ENCODE measurements at places on chromosomes 2 and 18.

GRCh38 chr18:5058768-5059695 lies 138.0 kb downstream of the AKAIN1 start:
- DNase-seq: no peak

DNA sequence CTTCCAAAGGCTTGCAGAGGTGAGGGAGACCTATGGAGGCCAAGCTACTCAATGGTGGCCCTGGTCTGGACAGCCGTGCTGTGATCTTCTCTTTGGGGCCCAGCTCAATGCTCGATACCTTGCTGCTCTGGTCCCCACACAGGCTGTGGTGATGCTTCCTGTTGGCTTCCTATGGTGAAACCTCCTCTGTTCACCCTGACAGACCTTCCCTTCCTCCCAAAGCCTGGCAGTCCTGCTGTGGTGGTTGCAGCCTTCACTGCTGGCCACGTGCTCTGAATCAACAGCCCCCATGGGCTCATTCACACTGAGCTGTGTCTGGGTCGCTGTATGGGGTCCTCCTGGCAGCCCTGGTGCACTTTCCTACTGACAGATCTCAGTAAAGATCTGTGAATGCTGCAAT lies 31.0 kb upstream of the GALR1 start:
- DNase-seq: no peak

DNA sequence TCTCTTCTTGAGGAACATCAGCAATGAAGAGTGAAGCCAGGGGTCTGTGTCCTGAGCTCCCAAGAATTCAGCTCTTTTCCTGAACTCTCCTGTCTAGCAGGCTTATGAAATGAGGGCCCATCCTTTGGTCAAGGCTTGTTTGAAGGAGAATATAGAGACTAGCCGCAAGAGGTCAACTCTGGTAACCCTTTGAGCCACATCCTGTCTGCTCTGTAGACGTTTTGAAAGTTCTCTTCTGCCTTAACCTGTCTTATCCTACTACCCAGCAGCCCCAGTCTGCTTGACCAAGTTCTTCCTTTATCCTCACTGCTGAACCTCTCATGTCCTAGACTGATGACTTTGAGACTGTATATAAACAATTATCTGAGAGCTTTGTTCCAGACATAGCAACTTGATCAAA lies 5.4 kb downstream of the SEMA4F start:
- DNase-seq: no peak

DNA sequence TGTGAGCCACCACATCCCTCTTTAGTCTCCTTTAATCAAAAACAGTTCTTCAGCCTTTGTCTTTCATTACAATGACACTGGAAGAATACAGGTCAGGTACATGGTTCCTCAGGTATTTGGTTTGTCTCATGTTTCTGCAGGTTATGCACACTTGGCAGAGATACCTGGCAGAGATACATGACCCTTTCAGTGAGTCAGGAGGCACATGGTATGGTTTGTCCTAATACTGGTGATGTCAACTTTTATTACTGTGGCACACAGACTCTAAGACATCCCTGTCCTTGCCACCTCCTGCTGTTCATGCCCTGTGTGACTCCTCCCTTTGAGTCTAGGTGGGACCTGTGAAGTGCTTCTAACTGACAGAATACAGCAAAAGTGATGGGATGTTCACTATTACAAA lies 58.4 kb downstream of the SPIRE1 start:
- no peak for DNase-seq

- DNase-seq: no peak
Observed at GRCh38 chr18:6751222-6751621, 21.7 kb downstream of the ARHGAP28 start.

DNA sequence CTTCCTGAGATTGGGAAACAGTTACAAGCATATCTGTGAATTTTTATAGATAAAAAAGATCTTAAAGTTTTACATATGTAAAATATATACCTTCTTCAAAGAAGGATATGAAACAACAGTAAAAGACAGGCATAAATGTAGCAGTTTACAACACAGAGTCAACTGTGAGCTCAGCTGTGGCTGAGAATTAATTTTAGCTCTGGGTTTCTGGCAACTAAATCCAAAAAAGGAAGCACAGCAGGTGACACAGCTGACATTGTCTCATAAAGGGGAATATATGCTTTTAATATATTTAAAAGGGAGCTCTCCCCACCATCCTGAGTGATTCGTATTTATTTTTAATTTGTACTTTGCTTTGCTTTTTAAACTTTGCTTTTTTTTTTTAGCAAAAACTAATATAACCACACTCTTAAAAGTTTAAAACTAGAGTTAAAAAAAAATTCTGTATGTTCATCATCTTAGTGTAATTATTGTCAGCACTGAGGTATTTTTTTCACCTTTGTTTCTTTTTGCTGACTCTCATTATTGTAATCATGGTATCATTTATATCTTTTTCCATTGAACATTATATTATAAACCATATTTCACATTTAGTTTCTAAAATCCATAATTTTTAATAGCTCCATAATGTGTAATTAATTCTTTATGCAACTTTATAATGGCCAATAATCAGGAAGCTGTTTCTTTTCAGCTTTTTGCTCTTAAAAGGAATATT lies 6.7 kb downstream of the TUBB6 start:
- DNase-seq: no peak

DNA sequence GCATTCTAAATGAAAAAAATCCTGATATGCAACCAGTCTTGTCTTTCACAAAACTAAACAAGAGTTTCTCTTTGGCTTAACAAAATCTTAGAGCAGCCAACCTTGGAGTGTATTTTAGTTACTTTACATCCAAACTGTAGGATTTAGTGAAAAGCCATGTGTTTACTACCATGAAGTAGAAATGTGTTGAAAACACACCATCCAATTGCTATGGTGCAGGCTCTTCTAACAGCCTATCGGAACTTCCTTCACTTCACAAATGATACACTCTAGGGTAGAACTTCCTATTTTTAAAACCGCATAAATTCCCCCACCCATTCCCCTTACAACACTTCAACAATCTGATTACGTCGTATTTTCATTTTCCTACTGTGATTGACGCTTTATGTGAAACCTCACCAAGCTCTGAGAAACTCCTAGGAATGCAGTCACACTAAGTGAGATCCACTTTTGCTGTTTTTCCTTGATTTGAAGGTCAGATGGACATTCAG lies 74.4 kb upstream of the MAP4K4 start:
- no peak for DNase-seq

GRCh38 chr2:31778153-31778552 lies 197.4 kb upstream of the SRD5A2 start:
- DNase-seq: no peak

DNA sequence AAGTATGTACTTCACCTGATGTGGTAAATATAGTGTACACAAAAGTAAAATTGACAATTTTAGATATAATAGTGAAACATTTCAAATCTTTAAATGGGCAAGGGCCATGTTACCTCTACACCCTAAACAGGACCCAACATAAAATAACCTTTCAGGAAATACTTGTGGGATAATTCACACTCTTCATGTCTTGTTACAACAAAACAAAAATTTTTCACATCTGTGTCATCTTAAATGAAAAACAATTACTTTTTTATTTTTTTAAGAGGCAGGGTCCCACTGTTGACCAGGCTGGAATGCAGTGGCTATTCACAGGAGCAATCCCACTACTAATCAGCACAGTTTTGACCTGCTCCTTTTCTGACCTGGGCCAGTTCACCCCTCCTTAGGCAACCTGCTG lies 42.1 kb downstream of the SRBD1 start:
- no peak for DNase-seq

GRCh38 chr2:180524499-180524898 lies 455.9 kb upstream of the UBE2E3 start:
- DNase-seq: no peak

DNA sequence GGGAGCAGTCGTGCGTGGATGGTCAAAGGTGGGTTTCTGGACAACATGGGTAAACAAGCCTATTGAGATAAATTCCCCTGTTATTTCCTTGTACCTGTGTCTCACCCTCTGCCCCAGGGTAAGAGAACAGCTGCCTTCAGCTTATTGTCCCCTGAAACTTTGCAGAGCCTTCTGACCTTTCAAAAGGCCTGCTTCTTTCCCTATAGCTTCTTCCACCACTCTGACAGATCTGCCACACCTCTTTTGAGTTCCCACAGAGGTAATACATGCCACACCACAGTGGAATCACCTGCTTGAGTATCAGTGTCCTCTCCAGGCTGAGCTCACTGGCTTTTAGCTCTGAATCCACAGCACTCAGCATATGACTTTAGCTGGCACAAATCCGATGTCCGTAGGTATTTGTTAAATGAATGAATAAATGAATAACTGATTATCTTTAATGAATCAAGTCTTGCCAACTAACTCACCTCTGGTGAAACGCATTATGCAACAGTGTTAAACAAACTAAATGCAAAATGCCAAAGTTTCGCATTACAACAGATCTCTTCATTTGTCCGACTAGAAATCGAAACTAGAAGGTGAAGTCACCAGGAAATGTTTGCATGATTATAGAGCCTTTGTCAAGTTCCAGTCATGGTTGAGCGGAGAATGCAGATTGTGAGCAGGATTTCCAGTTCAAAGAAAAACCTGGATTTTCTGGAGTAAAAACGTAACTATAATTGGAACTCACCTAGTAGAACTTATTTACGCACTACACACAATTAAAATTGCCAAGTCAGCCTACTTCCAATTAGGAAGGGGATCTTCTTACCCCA lies 16.4 kb downstream of the DYNAP start:
- peak; percentile 83 for DNase-seq

DNA sequence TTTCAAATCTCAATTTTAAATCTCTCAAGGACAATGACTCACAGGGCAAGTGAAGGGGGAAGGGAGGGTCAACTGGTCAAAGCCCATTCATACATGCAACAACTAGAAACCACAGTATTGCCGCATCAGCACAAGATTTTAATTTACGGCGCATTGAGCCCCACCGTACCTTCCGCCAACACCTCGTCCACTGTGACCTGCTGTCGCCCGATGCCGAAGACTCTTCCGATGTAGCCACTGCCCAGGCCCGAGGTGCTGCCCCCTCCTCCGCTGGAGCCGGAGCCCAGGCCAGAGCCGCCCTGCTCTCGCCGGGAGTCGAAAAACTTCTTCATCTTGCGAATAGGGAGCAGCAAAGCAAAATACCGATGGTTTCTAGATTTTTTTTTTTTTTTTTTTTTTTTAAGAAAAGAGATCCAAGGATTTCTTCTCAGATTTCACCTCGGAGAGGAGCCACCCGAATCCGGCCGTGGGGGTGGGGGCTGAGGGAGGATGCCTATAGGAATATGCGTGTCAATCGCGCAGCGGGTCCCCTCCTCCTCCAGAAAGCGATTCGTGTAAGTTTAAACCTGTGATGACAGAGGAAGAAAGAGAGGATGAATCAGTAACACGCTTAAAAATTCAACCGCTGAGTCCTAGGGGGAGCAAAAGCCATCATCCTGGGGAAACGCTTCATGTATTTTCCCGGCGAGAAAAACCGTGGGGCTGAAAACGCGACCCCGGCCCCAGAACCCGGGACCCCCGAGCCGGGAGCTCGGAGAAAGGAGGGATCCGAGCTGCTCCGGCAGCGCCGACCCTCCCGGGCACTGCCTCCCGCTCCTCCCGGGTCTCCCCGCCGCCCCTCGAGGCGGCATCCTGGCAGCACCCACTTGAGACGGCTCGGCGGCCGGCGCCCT lies 584 bp downstream of the AAK1 start:
- DNase-seq: peak; percentile 39

GRCh38 chr18:58177004-58177717 lies 133.1 kb downstream of the NEDD4L start:
- DNase-seq: peak; percentile 73

- DNase-seq: no peak
Observed at GRCh38 chr2:98643496-98644100, 35.2 kb downstream of the UNC50 start.

DNA sequence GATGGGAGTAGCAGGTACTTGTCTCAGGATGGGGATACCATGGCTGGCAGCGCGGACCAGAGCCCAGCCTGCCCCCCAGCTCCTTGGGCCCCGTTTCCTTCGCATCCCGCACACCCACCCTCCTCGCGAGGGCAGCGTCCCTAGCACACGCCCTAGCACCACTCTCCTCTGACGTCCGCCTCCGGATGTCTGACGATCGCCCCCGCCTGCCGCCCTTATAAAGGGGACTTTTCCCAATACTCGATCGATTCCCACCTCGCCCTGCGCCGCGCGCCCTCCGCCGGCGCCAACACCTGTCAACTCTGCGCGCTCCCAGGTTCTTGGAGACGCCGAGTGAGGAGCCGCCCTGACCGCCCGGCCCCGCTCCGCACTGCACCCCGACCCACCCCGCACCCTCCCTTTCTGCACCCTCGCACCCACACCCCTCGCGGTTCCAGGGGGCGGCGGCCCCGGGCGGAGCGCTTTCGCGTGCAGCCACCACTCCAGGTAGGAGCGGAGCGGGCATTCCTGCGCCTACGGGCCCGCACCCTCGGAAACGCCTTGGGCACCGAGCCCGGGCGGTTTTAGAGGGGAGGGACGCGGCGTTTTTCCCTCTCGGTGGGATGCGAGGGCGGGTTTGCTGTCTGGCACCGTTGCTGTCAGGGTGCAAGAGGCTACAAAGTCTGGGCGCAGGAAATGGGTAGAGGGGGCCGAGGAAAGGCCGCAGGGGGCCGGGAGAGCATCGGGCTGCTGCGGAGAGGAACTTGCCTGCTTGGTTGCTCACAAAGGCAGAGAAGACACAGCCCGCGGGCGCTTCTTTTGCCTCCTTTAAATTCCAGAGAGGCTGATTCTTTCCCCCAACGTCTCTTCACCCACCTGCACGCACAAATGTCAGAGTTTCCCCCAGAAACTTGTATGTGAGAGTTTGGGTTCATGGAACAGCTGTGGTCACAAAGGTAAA lies at the start of gene SLC5A7:
Gene SLC5A7 (plus strand): TSS at position 247 of the 940 bp plus-strand sequence. CDS start 1,632 bp downstream, outside the sequence.
- no peak for DNase-seq

- DNase-seq: no peak
Observed at GRCh38 chr2:45141883-45142866, 132.9 kb upstream of the SIX2 start.

- no peak for DNase-seq
Observed at GRCh38 chr2:29394311-29394980, 279.2 kb downstream of the CLIP4 start.

GRCh38 chr18:59885579-59886163 lies 14.1 kb upstream of the PMAIP1 start:
- no peak for DNase-seq

GRCh38 chr18:6997808-6998207 lies 119.8 kb downstream of the LAMA1 start:
- DNase-seq: no peak

DNA sequence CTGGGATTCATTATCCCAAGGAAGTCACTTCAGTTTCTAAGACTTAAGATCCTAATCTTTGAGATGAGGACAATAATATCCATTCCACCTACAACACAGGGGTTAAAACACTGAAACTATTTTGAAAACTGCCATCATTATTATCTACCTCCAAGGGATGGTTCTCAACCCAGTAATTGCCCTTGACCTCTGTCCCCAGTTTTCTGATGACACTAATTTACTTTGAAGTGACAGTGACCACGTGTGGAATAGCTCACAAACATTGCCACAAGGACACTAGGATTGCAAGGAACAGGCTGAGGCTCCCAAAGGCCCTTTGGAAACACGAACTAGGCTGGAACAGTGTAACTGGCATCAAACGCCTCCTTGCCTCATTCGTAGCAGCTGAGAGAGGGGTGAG lies 78.4 kb downstream of the UXS1 start:
- no peak for DNase-seq

DNA sequence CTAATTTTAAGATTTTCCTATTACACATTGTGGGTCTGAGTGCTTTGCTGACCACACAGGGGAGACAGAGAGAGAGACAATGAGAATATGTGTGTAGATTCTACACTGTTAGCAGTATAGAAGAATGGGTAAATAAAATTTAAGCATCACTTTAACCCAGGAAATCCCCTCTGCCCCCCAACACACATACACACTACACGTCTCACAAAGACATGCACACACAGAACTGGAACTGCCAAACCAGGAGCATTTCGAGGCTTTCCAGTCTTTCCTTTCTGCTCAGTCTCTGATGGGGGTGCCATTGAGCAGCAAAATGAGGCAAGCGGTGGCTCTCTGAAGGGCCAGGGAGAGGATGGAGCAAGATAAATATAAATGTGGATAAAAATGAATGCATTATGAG lies 2.5 kb downstream of the MERTK start:
- no peak for DNase-seq

Data from kidney epithelial cell (primary cell).